ENCODE measurements at places on chromosomes 16 and 17.

DNA sequence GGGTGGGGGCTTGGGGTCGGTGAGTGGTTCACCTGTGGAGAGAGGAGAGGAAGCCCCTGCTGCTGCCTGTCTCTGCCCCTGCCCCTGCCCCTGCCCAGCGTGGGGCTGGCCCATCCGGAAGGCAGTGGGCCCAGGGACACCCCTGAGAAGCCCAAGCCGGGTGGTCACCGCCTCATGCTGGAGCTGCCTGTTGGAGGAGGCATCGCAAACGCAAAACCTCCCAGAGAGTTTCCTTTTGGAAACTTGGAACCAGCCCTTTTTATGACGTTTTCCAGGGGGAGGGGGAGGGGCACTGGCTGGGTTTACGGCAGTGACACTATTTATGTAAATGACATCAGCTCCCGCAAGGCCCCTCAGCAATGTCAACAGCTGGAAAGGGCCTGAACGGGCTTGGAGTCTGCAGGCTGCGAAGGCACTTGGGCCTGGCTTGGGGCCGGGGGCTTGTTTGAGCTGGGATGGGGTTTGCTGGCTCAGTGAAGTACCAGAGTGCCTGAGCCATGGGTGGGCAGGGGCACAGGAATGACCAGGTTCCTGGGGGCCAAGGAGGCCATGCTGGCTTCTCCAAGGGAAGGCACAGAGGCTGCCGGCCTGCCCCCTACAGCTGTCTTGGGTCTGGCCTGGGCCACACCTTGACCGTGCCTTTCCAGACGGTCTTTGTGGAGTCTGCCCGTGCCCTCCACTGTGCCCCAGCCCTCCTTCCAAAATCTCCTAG lies 219.5 kb downstream of the NTN1 start:
- DNase-seq: no peak

GRCh38 chr17:32746698-32747097 lies 130.2 kb downstream of the MYO1D start:
- no peak for DNase-seq

- no peak for DNase-seq
These were observed 93.9 kb downstream of the MSI2 start for GRCh38 chr17:57350266-57350665.

GRCh38 chr17:74770498-74771318 lies 5.4 kb downstream of the NAT9 start:
- DNase-seq: peak; percentile 78

DNA sequence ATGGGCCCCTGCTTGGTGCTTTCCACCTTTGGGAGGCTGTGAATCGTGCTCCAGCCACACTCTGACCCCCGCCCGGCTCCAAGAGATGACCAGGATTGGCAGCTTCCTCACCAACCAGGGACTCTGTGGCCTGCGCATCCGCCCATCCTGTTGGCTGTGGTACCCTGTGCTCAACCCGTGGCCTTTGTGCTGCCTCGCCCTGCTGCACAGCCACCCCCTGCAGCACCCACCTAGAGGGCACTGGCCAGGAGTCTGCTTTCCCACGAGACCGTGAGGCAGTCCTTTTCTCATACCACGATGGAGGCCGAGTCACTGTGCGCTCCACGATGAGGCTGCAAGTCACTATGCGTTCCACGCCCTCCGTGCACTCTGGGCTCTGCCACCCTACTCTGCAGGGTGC lies 19.4 kb downstream of the NME3 start:
- DNase-seq: no peak

- no peak for DNase-seq
These were observed 460.4 kb downstream of the SLC39A11 start for GRCh38 chr17:72631949-72632684.

DNA sequence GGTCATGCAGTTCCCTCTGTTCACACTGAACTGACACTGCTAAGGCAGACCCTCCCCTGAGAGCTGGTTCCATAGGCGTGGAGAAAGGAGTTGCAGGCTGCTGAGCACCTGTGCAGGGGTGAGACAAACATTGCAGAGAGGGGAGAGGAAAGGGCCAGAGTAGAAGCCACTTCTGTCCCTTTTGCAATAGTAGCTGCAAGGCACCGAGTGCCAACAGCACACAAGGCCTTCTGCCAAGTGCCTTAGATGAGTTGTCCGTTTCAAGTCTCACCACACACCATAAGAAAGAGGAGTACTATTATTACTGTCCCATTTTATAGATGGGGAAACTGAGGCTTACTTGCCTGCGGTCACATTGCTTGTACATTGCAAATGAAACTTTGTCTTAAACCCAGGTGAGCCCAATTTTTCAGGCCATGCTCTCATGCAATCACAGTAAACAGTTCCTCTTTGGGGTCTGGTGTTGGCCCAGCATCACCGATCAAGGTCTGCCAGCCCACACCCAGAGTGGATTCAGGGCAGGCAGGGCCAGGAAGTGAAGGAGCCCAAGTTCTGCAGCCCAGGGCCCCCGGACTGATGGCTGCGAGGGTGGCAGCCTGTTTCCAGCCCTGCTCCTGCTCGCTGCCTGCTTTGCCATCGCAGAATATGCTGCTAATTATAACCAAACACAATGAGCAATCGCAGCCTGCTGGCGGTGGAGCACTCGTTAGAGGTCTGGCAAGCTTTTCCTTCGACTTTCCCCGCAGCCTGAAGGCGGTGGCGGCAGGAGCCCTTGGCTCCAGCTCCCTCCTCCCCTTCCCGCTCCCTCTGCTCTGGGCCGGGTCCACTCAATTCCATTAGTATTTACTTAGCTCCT lies 36.8 kb upstream of the DYNLL2 start:
- no peak for DNase-seq

DNA sequence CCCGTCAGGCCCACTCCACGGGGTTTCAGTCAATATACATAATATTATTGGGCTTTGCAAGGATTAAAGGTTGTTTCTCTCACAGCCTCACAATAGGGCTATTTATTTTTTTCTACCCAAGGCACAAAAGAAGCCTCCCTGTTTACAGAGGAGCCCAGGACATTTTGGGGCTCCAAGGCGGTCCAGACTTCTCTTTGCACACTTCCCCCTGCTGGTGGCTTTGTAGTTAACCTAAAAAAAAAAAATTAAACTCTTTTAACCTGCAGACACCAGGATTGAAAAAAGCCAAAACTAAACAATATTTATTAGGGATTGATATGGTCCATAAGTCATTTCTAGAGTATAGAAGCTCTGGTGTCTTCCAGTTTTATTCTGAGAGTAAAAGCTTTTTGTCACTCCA lies 169.7 kb upstream of the ZFHX3 start:
- DNase-seq: no peak

- DNase-seq: peak; percentile 10
These were observed 13.5 kb downstream of the CEP295NL start for GRCh38 chr17:78889531-78889930.

DNA sequence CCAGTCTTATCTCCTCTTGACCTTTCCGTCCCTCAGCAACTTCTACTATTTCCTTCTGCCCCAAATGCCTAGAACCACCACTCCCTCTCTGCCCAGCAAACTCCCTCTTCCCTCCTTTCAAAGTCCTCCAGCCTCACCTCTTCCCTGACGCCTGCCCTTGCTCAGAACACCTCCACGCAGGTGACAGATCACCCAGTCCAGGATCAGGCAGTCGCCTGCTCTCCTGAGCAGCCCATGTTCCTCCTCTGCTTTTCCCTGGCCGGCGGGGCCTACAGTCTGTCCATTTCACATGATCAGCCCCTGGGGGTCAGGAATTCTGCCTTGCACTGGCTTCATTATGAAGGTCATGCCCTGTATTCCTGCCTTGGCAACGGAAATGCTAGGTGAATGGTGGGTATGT lies 422 bp downstream of the CD300LF start:
- no peak for DNase-seq

DNA sequence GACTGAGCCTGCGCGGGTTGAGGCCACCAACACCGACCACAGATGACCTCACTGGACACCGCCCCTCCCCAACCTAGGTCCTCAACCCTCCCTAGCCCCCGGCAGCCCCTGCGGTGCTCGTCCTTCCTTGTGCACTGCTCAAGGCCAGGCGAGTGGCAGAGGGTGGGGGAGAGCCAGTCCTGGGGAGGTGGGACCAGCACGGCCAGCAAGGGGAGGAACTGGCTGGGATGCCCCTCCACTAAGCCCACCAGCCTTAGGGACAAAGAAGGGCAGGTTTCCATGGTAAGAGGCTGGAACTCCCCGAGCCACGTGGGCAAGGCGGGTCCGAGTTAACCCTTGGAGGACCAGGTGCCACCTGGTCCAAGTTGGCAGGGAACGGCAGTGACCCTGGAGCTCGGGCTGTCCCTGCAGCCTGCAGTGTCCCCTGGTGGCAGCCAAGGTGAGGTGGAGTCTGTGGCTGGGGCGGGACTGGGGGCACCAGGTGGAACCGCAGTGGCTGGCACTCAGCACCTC lies 9.2 kb downstream of the FSCN2 start:
- DNase-seq: peak; percentile 39

DNA sequence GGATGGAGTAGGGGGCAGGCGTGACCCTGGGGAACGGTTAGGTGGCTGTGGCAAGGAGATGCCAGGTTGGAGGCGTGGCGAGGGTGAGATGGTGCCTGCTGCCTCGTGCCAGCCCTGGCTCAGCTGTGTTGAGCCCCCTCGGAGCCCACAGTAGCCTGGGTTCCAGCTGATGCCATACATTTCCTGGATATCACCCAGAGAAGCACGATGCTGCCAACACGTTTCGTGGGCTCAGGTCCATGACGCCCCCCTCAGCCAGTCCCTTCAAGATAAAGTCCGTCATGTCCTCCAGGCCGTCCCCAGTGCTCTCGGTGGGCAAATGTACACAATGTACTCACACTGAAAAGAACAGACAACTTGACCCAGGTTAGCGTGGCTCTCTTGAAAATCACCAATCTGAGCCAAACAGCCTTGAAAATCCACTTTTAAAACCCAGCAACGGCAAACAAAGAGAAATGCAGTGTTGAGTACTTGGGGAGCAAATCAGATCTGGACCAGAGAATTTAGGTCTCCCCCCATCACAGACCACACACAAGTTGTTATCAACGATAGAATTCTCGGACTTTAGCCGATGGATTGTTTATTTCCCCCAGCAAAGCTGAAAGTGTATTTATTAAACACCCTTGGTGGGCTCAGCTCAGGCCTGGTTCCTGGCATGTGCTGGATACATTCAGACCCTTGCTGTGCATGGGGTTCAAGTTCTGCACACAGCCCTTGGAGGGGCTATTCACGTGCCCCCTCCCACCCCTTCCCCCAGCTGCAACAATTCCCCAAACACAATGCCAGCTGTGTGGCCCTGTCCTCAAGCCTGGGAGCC lies 102.8 kb upstream of the PLCG2 start:
- no peak for DNase-seq

Data from activated naive CD4-positive, alpha-beta T cell treated with Interleukin-2 at 50 U/mL for 16 hours (primary cell).